Activated CD8-positive, alpha-beta T cell treated with anti-CD3 and anti-CD28 coated beads for 36 hours (primary cell): ENCODE measurements at places on chromosomes 6 and 20. TPM values are rescaled to one million over a fixed set of nuclear protein-coding genes. Genes with fewer than 3 reads are reported as not detected.

Gene SYNGAP1
- total RNA-seq: 57.9 TPM

Gene FAM120B
- 19.0 TPM for total RNA-seq

Gene WFDC5
- not detected for total RNA-seq

Gene SPEF1
- total RNA-seq: 0.23 TPM

DNA sequence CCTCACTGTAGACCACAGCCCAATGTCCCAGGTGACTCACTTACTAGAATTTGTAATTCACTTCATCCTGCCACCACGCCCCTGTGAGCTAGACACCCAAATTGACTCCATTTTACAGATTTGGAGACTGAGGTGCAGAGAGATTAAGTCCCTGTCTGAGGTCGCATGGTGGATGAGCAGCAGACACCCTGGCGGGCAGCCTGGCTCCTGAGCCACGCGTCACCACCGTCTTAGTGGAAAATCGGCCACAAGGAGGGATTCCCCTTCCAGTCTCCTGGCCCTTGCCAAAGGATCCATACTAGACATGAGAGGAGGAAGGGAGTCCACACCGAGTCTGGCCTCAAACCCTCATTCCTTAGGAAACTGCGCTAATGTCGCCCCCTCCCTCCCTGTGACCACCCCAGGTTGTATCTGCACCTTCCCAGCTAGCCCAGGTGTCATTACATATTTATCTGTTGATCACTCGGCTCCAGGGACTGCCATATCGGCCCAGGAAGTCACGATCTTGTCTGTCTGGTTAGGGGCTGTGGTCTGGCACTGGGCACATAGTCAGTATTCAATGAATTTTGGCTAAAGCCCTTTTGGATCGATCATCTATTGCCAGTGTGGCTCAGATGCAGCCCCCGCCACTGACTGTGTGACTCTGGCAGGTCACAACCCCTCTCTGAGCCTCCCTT is 25.7 kb upstream of the PTGIS start:
- peak; percentile 68 for DNase-seq

DNA sequence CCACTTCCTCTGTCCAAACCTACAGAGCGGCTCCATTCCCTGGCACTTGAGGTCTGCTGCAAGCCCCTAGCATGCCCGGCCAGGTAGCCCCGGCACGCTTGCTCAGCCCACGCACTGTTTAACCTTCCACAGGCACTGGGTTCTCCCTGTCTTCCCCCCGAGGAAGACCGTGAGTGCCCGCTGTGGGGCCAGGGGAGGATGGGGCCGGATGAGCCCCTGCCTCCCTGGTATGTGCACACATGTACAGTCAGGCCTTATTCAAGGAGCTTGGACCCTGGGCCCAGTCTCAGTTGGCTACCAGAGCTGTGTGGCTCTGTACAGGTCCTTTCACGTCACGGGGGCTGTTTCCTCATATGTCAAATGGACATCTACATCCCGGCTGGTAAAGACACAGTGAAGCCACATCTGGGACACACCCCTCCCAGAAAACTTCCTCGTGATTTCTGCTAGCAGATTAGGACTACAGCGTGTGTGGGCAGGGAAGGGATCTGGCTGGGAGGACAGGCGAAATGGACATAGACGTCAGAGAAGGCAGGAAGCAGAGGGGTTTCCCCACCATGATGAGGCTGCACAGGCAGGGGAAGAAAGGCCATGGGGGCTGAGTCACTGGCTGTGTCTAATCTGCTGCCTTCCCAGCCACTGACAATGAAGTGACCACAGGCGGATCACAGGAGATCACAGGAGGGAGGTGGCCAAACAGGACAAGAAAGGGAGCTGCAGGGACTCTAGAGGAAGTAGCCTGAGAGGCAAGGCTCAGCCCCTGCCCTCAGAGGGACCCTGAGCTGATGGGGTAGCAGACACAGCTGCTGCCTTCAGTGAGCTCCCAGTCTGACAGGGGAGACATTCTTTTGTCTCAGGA is 62.9 kb downstream of the MRPL14 start:
- DNase-seq: peak; percentile 76

DNA sequence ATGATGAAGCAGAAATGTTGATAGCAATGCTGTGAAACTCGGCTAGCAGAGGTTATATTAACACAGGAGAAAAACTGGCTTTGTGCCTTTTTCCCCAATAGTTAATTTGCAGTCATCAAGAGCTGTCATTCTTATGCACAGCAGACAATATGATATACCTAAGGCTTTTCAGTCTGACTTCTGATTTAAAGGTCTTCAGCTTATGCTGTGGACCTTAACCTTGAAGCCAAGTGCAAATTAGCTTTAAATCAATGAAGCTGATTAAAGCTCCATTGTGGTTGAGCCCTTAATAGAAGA is 171.6 kb upstream of the ID4 start:
- no peak for DNase-seq

DNA sequence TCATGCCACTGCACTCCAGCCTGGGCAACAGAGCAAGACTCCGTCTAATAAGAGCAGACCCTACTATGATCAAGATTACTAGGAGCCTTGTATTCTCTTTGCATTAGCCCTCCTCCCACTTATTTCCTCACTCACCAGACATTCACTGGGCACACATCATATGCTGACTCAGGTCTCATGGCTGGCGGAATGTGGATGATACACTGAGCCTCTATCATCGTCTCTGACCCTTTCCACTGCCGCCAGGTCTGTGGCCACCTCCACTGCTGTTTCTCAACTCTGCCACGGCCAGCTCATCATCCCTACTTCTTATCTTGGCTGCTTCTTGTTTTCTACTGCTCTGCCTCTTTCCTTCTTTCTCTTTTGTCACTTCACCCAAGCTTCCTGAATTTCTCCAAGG is 161.0 kb downstream of the BACH2 start:
- no peak for DNase-seq

- no peak for DNase-seq
Observed at GRCh38 chr20:41258474-41258873, 59.1 kb downstream of the ZHX3 start.

- no peak for DNase-seq
Observed at GRCh38 chr20:6685181-6685582, 82.3 kb upstream of the BMP2 start.

- peak; percentile 20 for DNase-seq
Observed at GRCh38 chr6:17907406-17908229, 79.8 kb downstream of the KIF13A start.

DNA sequence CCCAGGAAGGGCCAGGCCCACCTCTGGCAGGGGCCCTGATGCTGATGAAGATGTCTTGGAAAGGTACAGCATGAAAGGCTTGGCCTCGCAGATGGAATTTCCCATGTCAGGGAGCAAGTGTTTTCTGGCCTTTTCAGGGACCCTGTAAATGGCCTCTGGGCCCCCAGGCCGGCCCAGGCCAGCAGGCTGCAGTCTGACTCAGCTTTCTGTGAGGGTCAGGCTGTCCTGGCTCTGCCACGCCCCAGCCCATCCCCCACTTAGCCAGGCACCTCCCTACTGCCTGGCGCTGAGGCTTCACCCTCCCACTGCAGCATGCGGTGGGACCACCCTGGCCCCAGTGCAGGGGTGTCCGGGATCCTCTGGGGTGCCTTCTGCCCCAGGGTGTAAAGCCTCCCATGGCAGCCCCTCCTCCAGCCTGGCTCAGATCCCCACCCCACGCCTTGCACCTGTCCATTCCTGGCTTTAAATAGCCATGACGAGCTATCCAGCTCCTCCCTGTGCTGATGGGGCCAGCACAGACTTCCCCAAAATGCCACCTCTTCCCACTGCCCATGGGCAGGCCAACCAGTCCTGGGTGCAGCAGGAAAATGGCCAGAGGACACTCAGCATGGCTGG is 35.6 kb upstream of the GATA5 start:
- DNase-seq: no peak

DNA sequence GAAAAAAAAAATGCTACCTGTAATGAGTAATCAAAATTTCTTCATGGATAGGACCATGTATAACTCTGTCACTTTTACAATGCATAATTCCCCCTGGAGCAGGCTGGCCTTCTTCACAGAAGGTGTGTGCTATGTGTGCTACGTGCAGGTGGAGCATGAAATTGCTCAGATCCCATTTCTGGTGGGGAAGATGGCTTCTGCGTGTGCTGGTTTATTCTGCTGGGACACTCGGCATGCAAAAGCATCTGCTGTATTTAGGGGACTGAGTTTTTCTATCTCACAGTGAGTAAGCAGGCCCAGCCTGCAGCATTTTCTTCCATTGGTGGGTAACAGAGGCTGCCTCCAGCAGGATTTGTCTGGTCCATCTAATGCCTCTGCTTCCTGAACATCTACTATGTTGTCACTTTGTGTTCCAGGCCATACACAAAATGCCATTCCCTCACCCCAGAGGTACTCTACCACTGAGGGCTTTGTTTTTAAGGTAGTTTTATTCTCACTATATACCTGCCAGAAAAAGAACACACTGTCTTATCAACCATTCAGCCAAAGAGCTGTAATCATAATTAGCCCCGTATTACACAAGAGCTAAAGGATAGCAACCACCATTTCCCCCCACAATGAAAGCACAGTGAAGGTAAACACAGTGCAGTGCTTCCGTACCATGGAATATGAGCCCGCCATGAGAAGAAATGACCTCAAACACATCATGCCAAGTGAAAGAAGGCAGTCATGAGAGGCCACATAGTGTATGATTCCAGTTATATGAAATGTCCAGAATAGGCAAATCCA is 62.4 kb downstream of the SYNDIG1 start:
- DNase-seq: no peak

- DNase-seq: no peak
Observed at GRCh38 chr20:25038103-25038410, 19.9 kb downstream of the ACSS1 start.

DNA sequence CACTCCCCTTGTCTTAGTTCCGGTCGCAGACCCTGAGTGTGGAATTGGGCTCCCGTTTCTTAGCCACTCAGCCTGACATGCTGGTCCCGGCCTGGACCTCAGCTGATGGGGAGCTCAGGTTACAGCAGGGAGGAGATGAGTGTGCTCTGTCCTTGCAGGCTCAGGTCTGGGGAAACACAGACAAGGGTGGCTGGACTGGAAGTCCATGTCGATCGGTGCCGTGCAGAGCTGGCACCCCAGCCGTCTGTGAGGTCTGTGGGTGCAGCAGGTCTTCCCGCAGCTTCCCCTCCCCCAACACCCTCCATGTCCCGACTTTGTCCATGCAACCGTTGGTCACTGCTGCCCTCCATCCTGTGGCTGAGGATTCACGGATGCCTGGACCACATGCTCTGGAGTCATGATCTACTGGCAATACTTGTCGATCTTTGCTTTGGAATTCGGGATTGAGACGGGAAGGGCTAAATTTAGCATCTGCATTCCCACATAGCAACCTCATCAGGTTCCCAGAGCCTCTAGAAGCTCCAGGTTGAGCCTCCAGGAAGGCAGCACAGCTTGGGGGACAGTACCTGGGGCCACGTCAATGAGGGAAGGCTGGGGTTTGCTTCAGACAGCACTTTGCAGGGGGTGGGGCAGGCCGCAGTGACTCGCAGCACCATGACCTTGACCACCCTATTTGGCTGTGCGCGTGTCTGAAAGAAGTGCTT is 118.8 kb downstream of the PSMB1 start:
- DNase-seq: no peak

DNA sequence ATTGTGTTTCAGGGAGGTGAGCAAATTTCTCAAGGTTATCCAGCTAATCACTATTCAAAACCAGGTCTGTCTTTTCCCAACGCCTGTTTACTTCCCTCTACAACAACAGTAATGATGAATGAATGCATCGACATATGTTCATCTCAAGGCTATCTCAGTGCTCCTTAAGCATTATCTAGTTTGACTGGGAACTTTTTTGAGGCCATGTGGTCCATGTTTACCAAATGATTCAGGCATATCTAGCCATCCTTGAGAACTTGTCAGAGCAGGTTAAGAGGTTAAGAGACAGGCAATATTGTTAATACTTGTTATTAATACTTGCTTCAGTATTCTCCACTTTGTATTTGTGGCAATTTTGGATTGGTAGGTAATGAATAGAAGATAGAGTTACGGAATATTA is 1038.4 kb upstream of the FLRT3 start:
- no peak for DNase-seq

- no peak for DNase-seq
Observed at GRCh38 chr6:46376562-46377061, 114.6 kb downstream of the RCAN2 start.

- no peak for DNase-seq
Observed at GRCh38 chr6:12967686-12968085, 251.1 kb downstream of the PHACTR1 start.

DNA sequence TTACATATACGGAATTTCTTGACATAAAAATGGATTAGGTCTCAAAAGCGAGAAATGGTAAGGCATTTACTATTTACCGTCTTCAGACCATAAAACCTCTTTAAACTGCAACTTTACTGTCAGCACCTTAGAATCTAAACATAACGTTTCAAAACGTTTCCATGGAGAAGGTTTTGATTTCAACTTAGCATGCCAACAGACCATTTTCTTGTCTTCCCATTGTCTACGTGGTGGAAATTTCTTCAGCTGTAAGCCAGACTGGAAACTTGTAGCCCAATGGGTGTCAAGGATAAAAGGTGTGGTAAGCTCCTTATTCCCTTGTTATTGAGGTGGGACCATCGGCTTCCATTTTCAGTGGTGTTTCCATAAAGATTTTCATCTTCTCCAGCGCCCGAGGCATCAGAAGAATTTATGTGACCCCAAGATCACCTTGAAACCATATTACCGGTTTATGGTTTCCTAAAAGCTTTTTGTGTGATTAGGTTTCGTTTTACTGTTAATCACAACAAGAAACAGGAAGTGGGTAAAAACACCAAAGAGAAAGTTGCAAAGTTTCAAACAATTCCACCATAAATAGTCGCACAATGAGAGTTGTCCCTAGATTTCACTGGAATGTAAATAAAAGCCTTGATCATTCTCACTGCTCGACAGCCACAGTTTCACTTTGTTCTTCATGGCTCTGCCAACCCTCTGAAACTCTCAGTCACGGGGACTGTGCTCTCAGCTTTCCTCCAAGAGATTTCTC is 63.0 kb upstream of the CD2AP start:
- no peak for DNase-seq

GRCh38 chr6:57174511-57174907 is 2.4 kb downstream of the BAG2 start:
- DNase-seq: no peak

DNA sequence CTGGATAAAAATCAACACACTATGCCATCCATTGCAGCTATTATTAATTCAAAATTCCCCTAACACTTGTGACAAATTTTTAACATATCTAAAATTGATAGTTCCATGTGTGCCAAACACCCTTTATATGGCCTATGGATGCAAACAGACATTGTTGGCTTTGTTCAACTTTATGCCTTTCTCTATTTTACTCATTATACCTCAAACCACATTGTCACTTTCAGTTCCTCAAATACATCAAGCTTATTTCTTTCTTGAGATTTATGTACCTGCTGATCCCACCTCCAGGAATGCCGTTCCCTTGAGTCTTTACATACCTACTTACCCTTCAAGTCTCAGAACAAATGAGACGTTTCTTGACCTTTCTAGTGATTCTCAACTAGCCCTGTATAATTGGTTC is 193.5 kb upstream of the PLN start:
- no peak for DNase-seq

- DNase-seq: no peak
Observed at GRCh38 chr20:20955892-20956291, 150.3 kb downstream of the LINC00237 start.

- DNase-seq: no peak
Observed at GRCh38 chr6:169782966-169783365, 31.5 kb downstream of the ERMARD start.
